ENCODE measurements at places on chromosomes 2 and 18.

GRCh38 chr2:188676010-188676400, 298.2 kb upstream of the COL3A1 start:
- no peak for DNase-seq

DNA sequence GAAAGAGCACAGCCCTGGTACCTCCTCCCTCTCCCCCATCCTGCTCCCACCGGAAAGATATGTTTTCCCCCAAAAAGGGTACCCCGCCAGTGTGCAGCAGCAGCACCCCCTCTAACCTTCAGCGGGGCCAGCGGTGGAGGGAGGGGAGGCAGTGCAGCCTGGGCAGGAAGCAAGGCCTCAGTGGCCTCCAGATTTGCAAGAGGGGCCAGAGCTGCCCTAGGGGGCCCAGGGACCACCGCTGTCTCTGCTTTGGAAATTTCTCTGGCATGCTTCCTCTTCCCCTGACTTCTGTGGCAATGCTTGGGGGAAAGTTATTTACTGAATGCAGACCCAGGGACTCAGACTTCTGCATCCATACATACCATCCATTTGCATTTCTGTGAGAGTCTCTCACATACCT, 111.5 kb downstream of the KLHL29 start:
- no peak for DNase-seq

GRCh38 chr18:31563778-31564177, 27.9 kb upstream of the TTR start:
- no peak for DNase-seq

GRCh38 chr2:84888401-84889276, 7.8 kb upstream of the TRABD2A start:
- no peak for DNase-seq

- DNase-seq: no peak
These were observed 42.2 kb upstream of the FAM117B start for GRCh38 chr2:202592566-202592965.

GRCh38 chr2:120358734-120359465, 13.0 kb downstream of the INHBB start:
- no peak for DNase-seq

DNA sequence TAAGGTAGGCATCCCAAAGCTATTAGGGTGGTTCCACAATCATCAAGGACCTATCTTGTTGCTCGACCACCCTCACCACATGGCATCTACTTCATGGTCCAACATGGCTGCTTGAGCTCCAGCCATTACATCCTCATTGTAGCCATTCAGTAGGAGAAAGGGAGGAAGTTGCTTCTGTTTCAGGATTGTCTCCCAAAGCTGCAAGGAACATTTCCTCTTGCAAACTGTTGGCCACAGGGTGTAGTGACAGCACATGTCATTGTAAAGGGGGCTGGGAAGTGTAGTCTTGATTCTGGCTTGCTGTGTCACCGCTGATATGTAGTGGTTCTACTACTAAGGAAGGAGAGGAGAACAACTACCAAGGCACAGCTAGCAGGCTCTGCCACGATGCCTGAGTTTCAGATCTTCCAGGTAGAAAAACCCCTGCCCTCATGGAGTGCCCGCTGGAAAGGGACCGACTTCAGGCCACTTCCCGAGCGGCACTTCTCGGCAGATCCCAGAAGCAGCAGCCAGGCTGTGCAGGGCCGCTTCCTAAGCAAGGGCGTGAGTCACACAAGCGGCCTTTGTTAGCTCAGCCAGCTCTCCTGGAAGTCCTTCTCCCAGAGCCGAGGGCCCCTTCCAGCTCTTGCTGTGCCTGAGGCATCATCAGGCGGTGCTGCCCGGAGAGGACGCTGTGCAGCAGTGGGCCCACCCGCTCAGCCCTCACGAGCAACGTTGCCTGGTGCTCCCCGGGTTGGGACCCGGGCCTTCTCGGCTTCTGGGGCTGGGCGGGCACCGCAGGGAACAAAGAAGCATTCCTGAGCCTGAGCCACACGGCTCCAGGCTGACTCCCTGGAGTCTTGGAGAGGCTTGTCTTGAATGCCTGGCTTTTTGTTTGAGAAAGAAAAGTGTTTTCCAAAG, 58.2 kb downstream of the HS6ST1 start:
- DNase-seq: no peak

DNA sequence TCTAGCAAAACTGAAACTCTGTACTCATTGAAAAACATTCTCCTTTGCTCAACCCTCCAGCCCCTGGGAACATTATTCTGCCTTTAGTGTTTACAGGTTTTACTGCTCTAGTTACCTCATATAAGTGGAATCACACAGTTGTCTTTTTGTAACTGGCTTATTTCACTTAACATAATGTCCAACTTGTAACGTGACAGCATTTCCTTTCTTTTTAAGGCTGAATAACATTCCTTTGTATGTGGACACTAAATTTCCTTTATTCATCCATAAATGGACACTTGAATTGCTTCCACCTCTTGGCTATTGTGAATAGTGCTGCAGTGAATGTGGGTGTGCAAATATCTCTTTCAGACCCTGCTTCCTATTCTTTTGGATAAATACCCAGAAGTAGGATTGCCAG, 144.9 kb downstream of the ACTR3 start:
- no peak for DNase-seq

GRCh38 chr18:39241534-39241933, 1675.9 kb upstream of the CELF4 start:
- DNase-seq: no peak

DNA sequence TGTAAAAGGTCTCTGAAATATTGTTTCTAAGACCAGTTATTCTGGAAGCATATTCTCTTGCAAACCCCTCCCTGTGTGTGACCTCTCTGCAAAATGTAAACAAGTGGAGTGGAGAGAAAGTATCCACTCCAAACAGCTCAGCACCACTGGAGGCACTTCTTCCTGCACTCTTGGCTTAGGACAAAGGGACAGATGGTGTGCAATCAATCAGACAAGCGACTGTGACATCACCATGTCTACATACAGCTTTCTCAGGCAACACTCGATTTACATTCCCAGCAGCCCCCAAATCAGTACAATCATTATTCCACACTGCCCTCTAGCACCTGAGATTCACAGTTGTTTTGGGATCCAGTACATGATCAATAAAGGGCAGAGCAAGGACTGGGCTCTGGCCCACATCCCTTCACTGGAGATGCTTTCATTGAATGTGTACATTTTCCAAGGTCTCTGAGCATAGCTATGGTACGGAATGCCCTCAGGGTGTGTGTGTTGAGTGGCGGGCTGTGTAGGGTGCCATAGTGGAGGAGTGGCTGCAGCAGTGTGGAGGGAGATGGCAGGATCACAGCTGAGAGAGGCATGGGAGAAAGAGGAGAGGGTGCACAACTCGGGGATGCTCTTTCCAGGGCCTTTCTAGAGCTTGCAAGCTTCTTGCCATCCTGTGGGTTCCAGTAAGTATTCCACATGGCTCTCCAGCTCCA, 311.8 kb upstream of the ST6GAL2 start:
- DNase-seq: no peak

GRCh38 chr18:47390410-47391024, 139.1 kb upstream of the SKOR2 start:
- DNase-seq: no peak

DNA sequence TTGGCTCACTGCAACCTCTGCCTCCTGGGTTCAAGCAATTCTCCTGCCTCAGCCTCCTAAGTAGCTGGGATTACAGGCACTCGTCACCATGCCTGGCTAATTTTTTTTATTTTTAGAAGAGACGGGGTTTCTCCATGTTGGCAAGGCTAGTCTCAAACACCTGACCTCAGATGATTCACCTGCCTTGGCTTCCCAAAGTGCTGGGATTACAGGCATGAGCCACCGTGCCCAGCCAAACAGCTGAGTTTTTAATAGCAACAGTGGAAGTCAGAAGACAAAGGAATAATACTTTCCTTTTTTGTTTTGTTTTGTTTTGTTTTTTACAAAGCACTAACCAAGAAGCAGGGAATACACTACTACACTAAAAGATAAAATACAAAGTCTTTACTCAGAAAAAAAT, 16.9 kb downstream of the GPR75 start:
- DNase-seq: no peak

GRCh38 chr2:205989271-205990071, 96.5 kb downstream of the INO80D start:
- DNase-seq: no peak

- DNase-seq: no peak
These were observed 506.5 kb upstream of the TNP1 start for GRCh38 chr2:217366266-217366895.

DNA sequence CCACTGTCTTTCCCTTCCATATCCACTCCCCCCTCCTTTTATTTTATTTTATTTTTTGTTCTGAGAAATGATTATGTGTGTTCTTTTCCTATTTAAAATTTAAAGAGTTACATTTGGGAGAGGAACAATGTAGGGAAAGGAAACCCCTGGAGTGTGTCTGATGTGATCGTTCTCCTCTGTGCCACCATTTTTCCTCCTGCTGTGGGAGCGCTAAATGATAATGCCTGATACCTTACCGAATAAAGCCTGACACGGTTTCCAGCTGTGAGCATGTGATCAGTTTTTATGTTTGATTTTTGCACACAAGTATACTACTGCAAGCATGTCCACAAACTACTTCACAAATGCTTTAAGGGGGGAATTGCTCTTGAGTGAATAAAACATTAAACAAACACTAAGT, 317.8 kb upstream of the FANCL start:
- no peak for DNase-seq

GRCh38 chr18:37422116-37422515, 143.5 kb downstream of the CELF4 start:
- DNase-seq: no peak

- no peak for DNase-seq
These were observed 312.9 kb downstream of the MYCN start for GRCh38 chr2:16253291-16253690.

DNA sequence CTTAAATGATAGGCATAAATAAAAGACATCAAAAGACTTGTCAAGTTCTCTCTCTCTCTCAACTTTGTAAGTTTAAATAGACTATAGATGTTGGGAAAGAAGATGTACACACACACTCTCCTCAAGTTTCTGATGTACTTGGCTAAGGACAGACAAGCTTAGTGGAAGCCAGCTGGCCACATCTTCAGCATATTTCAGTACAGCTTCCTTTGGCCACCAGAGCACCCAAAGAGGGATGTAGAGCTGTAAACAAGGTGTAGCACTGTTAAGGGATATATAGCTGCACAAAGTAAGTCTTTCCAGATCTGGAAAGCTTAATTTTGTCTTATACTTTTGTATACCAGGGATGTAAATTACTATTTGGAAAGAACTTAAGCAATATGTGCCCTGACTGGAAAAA, 64.3 kb upstream of the MSTN start:
- DNase-seq: no peak

- no peak for DNase-seq
These were observed 170.0 kb downstream of the ETAA1 start for GRCh38 chr2:67566958-67567635.

DNA sequence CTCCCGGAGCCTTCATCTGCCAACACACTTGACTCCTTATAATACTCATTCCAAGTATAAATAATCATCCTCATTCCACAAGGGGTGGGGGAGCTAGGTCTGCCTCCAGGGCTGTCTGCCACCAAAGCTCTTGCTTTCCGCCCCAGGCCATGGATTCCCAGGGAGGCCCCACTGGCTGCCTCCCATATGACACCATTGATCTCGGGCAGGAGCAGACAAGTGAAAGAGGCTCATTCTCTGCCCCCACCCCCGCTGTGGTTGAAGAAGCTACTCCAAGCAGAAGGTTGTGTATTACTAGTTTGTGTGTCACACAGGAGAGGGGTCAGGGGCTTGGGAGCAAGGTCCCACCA, 99.5 kb downstream of the MRO start:
- no peak for DNase-seq

- no peak for DNase-seq
These were observed 28.7 kb upstream of the RPRD1A start for GRCh38 chr18:36095936-36096519.

- DNase-seq: no peak
These were observed 110.3 kb downstream of the FAM210A start for GRCh38 chr18:13616041-13616440.

DNA sequence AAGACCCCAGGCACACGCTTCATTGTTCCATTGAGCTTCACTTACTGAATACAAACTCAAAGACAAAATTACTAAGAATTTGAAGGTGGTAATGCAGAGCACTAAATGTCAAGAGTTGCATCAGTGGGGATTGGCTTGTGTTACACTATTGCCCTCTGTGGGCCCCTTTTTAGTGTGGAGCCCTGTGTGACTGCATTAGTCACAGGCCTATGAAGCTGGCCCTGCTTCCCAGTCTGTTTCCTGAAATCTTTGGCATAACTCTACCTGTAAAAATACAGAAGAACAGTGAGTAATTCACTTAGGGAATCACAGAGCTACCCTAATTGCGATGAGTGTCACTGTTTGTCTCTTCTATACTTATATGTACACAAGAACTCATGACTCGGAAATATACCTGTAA, 40.0 kb upstream of the STPG4 start:
- DNase-seq: no peak

- DNase-seq: no peak
These were observed 35.9 kb downstream of the DCDC2C start for GRCh38 chr2:3739313-3739712.

DNA sequence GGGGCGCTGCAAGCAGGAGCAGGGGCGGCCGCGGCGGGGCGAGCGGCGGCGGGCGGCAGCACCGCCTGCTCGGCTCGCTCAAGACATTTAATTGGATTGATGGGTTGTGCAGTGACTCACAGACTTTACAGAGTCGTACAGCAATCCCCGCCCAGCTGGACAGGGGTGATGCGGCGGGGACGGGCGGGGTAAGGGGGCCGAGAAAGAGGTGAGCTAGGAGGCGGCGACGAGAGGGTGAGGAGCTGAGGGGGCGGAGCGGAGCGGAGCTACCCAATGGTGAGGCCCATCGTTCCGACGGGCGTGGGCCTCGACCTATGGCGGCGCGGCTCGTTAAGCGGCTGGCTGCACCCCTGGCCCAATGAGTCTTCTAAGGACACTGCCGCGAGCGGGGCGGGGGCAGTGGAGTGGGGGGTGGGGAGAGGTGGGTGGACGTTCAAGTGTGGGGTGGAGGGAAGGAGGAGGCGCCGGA, 97.1 kb upstream of the SERTAD2 start:
- DNase-seq: peak; percentile 95

Data from stimulated activated CD4-positive, alpha-beta T cell treated with anti-CD3 and anti-CD28 coated beads, TNF-alpha, amount 100 ng/mL, for 1 hour (primary cell).